ENCODE measurements at places on chromosomes 2 and 18.

- DNase-seq: no peak
Measured at GRCh38 chr2:147560810-147561535, 283.9 kb upstream of the ACVR2A start.

DNA sequence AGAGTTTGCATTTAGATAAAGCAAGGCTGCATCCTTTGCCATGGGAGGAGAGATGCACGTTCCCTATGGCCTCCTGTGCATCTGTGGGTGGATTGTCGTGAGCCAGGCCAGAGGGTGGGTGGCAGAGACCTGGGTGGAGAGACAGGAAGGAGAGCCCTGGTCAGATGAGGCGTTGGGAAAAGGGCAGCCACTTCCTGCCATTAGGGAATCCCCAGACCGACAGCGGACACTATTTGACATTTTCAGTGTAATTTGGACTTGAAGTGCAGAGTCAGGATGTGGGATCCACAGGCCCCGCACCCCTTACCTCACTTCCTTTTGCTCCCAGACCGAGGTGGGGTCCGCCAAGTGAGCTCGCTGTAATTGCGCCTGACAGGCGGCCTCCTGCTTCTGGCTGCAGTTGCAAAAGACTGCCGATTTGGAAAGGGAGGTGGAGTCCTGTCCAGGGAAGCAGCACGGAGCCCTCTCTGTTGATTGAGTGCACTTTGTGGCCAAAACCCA lies 150.0 kb downstream of the DYSF start:
- DNase-seq: peak; percentile 23

DNA sequence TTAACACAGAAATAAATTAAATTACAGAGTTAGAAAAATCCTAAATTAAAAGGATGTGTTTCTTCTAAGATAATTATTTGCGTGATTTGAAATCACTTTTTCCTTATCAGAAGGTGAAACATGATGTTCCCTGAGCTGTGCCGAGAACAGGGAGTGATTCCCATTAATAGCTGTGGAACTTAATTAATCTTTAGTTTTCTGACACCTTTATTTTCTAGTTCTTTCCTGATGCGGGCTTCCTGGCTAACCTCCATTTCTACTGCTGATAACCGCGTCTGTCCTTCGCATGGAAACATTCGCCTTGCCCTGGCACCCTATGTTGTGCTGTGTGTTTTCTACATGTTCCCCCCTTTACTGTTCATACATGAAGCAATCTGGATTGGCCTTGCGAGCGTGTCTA lies 172.9 kb downstream of the FAM210A start:
- no peak for DNase-seq

DNA sequence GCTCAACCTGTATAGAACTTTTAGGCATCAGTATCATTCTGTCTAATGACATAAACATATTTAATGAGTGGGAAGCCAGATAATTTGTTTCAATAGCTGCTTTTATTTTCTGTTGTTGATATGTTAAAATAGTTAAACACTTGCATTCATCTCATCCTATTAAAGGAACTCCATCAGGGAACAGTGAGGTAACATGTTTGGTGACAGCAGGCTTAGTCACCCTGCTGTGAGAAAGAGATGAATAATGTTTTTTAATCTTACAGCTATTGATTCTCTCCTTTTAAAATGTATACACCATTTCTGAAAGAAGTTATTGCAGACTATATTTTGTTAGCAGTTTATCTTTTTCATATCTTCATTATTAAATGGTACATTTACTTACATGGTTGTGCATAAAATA lies 123.3 kb upstream of the CWC22 start:
- DNase-seq: no peak

- DNase-seq: no peak
Measured at GRCh38 chr2:201196803-201197202, 13.9 kb downstream of the CASP10 start.

DNA sequence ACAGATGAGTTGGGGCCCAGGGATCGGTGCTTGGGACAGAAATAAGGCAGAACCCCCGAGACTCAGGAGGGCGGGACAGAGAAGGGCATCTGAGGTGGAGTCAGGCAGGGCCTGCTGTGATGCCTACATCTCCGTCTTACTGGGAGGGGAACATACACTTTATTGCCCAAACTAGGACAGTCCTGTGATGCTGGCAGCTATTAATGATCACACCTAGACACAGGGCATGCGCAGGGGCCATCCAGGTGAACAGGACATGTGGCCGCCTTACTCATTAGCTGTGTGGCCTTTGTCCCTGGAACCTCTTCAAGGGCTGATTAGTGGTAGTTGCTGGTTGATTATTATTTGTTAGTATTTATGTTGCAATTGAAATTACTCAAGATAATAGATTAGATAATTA lies 33.2 kb downstream of the MLPH start:
- DNase-seq: no peak

DNA sequence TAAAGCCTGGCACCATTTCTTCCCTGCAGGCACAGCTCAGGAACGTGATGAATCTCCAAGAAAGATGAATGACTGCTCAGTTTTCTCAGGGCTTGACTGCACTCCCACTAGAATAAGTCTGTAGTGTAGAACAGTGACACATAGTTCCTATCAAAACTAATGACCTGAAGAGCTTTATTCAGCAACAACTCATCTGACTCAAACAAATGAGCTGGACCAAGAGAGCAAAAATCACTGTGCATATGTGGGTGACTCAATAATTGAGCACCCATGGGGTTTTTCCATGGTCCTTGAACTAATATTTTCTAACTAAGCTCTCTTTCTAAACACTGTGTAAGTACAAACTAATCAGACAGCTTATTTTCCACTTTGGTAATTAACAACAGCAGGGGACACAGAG lies 61.1 kb upstream of the XDH start:
- DNase-seq: no peak
